Hippocampal formation (tissue), 2 donors: ENCODE measurements at places on chromosomes 2 and 18.

GRCh38 chr2:235900631-235901030 lies 267.6 kb downstream of the GBX2 start:
- no peak for DNase-seq

- DNase-seq = no peak
Observed at GRCh38 chr18:76553715-76554546, 58.9 kb upstream of the ZNF516 start.

GRCh38 chr2:79770926-79771325 lies 258.1 kb downstream of the CTNNA2 start:
- DNase-seq = no peak

GRCh38 chr2:32516567-32516966 lies 111.3 kb upstream of the TTC27 start:
- no peak for DNase-seq

DNA sequence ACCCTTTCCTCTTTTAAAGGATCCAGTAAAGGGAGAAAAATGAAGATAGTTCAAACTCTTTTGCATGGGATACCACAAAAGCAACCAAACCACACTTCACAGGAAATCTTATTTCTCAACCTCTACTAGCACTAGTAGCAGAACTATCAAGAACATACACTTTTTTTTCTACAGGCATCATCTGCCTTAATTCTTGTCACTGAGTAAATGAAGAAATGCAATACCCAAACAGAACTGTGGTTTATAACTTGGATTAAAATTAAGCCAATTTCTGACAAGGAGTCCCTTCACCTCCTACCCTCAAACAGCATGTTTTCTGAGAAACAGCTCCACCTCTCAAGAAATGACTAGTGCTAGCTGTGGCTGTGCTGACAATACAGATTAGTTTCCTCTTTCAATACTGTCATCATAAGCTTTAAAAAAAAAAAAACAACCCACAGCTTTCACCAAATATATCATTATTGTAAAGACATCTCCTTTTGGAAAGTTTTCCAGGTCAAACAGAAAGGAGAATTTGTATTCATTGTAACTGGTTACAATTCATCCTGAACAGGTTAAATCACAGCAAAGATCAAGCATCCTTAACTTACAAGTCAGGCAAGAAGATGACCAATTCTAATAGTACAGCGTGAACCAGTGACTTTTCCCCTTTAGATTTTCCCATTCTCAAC lies 44.4 kb downstream of the PTPN2 start:
- DNase-seq = no peak

DNA sequence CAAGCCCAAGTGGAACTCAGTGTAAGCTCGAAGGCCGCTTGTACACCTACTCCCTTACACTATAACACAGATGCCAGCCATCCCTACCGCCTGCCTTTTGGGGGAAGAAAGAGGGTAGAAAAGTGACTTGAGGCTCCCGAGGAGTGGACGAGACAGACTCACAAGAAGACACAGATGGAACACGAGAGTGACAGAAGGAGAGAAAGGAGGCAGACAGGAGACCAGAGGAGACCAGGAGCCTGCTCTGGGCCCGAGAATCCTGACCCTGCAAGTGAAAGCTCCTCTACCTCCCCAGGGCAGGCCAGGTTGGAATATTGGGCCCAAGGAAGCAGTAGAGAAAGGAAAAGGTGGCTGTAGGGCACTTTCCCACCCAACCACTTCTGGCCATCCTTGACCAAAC lies 23.4 kb upstream of the TNS1 start:
- no peak for DNase-seq

- no peak for DNase-seq
Observed at GRCh38 chr2:216151313-216152025, 42.3 kb downstream of the XRCC5 start.

GRCh38 chr18:55477860-55478581 lies 110.0 kb downstream of the TCF4 start:
- DNase-seq = no peak

- no peak for DNase-seq
Observed at GRCh38 chr18:48884771-48885170, 66.0 kb downstream of the SMAD7 start.

- DNase-seq = peak; percentile 17
Observed at GRCh38 chr18:21489119-21489750, 111.3 kb downstream of the ESCO1 start.

GRCh38 chr18:76099931-76100457 lies 395.0 kb downstream of the ZNF516 start:
- DNase-seq = no peak

DNA sequence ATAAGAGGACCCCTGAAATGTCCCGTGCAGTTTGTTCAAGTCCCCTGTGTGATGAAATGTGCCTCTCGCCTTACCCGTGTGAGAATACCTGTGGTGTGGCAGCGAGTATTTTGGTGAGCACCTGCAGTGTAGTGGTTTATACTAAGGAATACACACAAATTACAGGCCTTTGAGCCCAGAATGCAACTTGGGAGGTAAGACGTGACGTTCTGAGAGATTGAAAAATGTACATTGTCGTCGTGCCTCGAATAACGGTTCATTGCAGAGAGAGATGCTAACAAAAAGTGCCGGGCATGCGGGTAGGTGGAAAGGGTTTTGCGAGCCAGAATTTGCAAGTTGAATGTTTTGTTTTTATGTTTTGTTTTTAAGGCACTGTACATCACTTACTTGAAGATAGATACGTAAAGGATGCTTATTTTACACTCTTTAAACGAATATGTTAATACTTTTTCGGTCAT lies 867 bp downstream of the RBBP8 start:
- no peak for DNase-seq

- no peak for DNase-seq
Observed at GRCh38 chr18:48230467-48231113, 178.6 kb downstream of the ZBTB7C start.

DNA sequence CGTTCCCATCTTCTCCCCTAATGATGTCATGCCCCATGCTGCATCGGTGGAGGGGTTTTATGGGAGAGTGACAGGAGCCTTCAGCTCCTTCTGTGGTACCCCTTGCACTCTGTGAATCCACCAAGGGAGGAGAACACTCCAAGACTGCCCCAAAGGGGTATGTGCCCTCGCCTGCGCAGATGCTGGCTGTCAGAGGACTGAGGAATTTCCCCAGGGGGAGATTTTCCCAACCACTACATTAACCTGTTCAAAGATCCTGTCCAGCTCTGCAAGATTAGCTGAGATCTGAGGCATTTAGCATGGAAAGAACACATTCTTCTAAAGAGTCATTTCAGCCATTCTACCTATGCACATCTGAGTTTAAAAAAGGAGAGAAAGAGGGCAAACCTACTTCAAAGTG lies 143.2 kb upstream of the ITGA6 start:
- no peak for DNase-seq

DNA sequence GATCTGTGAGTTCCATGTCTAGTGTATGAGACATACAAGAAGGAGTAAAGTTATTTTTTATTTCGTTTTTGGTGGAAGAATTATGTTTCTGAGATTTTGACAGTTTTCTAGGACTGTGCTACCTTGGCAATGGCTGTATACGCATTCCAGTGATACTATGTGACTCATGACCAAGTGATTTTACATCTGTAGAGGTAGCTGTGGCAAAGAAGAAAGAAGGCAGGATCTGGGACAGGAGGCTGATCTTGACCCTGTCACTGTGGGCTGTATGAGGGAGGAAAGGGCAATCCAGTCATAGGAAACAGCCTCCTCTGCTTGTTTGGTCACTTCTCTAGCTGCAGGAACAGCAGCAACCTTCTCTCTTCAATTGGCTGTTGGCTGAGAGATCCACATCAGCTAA lies 44.0 kb upstream of the PDCL3 start:
- DNase-seq = no peak

DNA sequence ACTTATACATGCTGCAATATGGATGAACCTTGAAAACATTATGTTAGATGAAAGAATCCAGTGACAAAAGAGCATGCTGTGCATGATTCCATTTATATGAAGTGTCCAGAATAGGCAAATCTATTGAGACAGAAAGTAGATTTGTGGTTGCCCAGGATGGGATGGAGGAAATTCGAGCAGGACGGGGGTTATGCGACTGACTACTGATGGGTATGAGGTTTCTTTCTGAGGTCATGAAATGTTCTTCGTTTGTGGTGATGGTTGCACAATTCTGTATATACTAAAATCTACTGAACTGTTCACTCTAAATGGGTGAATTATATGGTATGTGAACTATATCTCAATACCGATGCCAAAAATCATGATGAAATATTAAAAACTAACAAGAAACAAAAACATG lies 18.9 kb upstream of the MTERF4 start:
- DNase-seq = no peak

DNA sequence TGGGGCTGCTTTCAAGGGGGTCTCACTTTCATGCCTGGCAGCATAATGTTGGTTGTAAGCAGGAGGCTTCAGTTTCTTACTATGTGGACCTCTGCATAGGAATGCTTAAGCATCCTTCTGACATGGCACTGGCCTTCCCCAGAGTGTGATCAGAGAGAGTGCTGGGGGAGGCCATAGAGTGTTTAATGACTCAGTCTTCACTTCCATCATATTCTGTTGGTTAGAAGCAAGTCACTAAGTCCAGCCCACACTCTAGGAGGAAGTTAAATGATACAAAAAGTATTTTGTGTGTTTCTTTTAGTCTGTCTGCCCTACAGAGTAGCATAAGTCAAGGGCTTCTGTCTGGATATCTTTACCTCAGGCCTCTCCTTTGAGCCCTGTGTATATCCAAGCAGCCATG lies 64.9 kb downstream of the GALNT1 start:
- DNase-seq = no peak

GRCh38 chr2:172281648-172282570 lies 145.5 kb upstream of the ITGA6 start:
- DNase-seq = no peak
